ENCODE measurements at places on chromosomes 16 and 17.

GRCh38 chr17:51079049-51079448 lies 41.6 kb downstream of the SPAG9 start:
- no peak overlapping the region for H3K27ac ChIP-seq
- no peaks in the 10 kb centered on the region for H3K4me1 ChIP-seq
- H3K4me3 ChIP-seq = no peak overlapping the region
- no peak for DNase-seq

GRCh38 chr17:36945959-36946725 lies 2.6 kb upstream of the AATF start:
- no peak overlapping the region for H3K4me3 ChIP-seq
- DNase-seq = no peak
- peaks cover 33% of the 10 kb centered on the region for H3K4me1 ChIP-seq
- H3K27ac ChIP-seq = no peak overlapping the region

DNA sequence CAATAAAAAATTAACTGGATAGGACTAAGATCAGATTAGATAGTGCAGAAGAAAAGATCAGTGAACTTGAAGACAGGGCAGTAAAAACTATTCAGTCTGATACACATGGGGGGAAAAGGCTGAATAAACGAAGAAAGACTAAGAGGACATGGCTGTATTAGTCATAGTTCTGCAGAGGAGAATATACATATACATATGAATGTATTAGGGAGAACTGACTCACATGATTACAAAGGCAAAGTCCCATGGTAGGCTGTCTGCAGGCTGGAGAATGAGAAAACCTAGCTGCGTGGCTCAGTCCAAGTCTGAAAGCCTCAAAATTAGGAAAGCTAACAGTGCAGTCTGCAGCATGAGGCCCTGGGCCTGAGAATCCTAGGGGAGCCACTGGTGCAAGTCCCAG lies 98.2 kb upstream of the GNAO1 start:
- no peak overlapping the region for H3K4me3 ChIP-seq
- no peaks in the 10 kb centered on the region for H3K27me3 ChIP-seq
- H3K36me3 ChIP-seq = no peaks in the 10 kb centered on the region
- H3K27ac ChIP-seq = no peak overlapping the region
- no peak for DNase-seq
- H3K4me1 ChIP-seq = no peaks in the 10 kb centered on the region

GRCh38 chr17:73513426-73513825 lies 130.8 kb downstream of the SDK2 start:
- no peaks in the 10 kb centered on the region for H3K4me1 ChIP-seq
- H3K27ac ChIP-seq = no peak overlapping the region
- no peak overlapping the region for H3K4me3 ChIP-seq
- H3K27me3 ChIP-seq = no peaks in the 10 kb centered on the region
- DNase-seq = no peak
- no peaks in the 10 kb centered on the region for H3K36me3 ChIP-seq

- peaks cover 19% of the 10 kb centered on the region for H3K36me3 ChIP-seq
- H3K4me1 ChIP-seq = no peaks in the 10 kb centered on the region
- DNase-seq = no peak
- no peak overlapping the region for H3K4me3 ChIP-seq
- H3K27ac ChIP-seq = no peak overlapping the region
Observed at GRCh38 chr17:82805823-82806222, 34.0 kb downstream of the ZNF750 start.

GRCh38 chr17:43553573-43553972 lies 7.4 kb upstream of the ETV4 start:
- no peaks in the 10 kb centered on the region for H3K4me1 ChIP-seq
- DNase-seq = no peak
- H3K27ac ChIP-seq = no peak overlapping the region
- no peak overlapping the region for H3K4me3 ChIP-seq

- H3K27me3 ChIP-seq = no peaks in the 10 kb centered on the region
- H3K4me1 ChIP-seq = peaks cover 11% of the 10 kb centered on the region
- H3K36me3 ChIP-seq = no peaks in the 10 kb centered on the region
- no peak overlapping the region for H3K27ac ChIP-seq
- H3K4me3 ChIP-seq = no peak overlapping the region
- no peak for DNase-seq
Observed at GRCh38 chr17:62705156-62705777, 77.8 kb downstream of the MRC2 start.

GRCh38 chr16:68642436-68643101 lies 2.5 kb upstream of the CDH3 start:
- H3K27ac ChIP-seq = no peak overlapping the region
- peaks cover 18% of the 10 kb centered on the region for H3K4me1 ChIP-seq
- no peaks in the 10 kb centered on the region for H3K36me3 ChIP-seq
- H3K4me3 ChIP-seq = no peak overlapping the region
- peaks cover 37% of the 10 kb centered on the region for H3K27me3 ChIP-seq

DNA sequence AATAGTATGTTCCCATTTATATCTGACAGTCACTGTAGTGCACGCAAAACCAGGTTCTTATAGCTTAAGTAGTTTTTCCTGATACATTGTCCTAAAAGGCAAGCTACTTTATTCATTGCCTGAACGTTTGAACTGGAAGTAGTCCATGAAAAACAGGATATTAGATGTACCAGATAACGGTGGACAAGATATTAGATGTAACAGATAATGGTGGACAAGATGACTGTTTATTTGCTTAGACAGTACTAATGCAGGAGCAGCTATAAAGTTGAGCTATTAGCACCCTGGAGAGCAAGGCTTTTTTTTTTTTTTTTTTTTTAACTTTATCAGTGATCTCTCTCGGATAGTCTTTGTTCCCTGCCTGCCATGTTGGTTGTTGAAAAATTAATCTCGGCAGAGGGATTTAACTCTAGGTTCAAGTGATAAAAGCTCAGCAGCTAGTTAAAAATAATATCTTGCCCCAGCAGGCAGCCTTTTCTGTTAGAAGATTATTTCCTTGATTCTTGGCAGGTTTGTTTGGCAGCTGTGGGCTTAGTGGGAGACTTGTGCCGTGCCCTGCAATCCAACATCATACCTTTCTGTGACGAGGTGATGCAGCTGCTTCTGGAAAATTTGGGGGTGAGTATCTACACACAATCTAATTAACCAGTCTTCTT lies 17.3 kb upstream of the TBKBP1 start:
- peaks cover 94% of the 10 kb centered on the region for H3K36me3 ChIP-seq
- no peaks in the 10 kb centered on the region for H3K27me3 ChIP-seq
- no peaks in the 10 kb centered on the region for H3K4me1 ChIP-seq

DNA sequence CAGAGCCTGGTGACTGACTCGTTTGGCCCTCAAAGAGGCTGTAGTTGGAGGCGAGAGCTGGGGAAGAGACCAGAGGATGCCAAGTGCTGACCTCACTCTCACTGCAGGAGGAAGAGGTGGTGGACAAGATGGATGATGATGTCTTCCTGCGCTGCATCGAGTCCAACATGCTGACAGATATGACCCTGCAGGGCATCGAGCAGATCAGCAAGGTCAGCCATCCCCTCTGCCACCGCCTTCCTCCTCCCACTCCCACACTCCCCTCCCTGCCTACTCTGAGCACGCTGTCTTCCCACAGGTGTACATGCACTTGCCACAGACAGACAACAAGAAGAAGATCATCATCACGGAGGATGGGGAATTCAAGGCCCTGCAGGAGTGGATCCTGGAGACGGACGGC lies 26.9 kb downstream of the POLR2A start:
- no peak overlapping the region for H3K4me3 ChIP-seq
- H3K27ac ChIP-seq = no peak overlapping the region
- peaks cover 76% of the 10 kb centered on the region for H3K36me3 ChIP-seq
- no peaks in the 10 kb centered on the region for H3K27me3 ChIP-seq

GRCh38 chr16:66735891-66736290 lies 15.5 kb downstream of the DYNC1LI2 start:
- no peak for DNase-seq
- no peak overlapping the region for H3K4me3 ChIP-seq
- no peak overlapping the region for H3K27ac ChIP-seq
- peaks cover 74% of the 10 kb centered on the region for H3K36me3 ChIP-seq
- no peaks in the 10 kb centered on the region for H3K4me1 ChIP-seq

DNA sequence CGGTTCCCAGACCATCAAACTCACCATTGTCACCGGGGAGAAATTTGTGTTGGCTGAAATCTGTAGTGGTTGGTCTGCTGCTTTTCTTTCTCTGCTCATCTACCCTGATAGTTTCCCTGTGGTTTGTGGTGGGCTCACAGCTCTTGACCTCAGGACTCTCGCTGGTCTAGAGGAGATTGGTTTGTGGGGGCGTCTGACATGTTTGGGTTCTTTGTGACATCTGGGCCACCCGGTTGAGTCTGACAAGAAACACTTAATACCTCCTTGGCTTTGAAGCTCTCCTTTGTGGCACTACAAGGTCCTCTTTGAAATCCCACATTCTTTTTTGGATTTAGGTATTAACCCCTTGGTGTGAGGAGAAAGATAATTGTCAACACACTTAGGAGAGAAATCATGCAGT lies 662.0 kb downstream of the WWOX start:
- H3K4me3 ChIP-seq = no peak overlapping the region
- no peak overlapping the region for H3K27ac ChIP-seq
- DNase-seq = no peak
- no peaks in the 10 kb centered on the region for H3K36me3 ChIP-seq
- no peaks in the 10 kb centered on the region for H3K27me3 ChIP-seq

- no peak overlapping the region for H3K4me3 ChIP-seq
- H3K36me3 ChIP-seq = peaks cover 43% of the 10 kb centered on the region
- H3K27me3 ChIP-seq = no peaks in the 10 kb centered on the region
- no peaks in the 10 kb centered on the region for H3K4me1 ChIP-seq
- no peak for DNase-seq
Observed at GRCh38 chr17:47684535-47685193, 9.3 kb upstream of the TBKBP1 start.

DNA sequence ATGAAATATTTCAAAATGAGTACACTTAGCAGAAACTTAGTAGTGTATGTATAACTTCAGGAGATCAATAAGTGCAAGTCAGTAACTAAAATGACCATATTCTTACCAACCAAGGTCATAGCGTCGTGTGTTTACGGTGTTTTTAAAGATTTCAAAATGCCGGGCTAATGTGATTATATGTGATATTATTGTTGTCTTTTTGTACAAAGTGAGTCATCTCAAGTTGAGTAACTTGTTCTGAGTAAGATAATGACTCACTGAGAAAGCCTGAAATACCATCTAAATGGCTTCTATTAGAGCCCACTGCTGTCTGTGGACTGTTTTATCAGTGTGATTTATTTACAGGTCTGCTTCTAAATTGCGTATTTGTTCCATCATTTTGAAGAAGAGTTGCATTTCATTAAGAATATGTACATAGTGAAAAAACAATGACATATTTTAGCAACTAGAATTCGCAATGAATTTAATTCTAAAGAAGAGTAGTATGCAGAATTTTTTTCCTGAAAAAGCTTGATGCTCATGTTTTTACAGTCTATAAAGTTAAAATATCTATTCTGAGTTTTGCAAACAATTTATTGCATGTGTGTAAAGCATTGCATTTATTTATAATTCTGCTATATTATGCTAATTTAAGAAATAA lies 12.7 kb downstream of the KRT12 start:
- no peak overlapping the region for H3K4me3 ChIP-seq
- DNase-seq = no peak
- H3K36me3 ChIP-seq = no peaks in the 10 kb centered on the region
- H3K27me3 ChIP-seq = no peaks in the 10 kb centered on the region
- no peaks in the 10 kb centered on the region for H3K4me1 ChIP-seq

DNA sequence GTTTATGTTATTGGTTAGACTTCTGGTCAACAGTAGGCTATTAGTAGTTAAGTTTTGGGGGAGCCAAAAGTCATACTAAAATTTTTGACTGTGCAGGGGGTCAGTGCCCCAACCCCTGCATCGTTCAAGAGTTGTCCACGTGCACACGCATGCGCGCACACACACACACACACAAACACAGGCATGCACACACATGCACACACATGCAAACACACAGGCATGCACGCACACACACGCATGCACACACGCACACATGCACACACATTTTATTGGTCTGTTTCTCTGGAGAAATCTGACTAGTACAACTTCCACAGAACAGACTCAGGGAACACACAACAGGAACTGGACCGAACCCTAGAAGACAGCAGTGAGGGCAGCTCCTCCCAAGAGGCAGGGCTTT lies 24.4 kb upstream of the USP10 start:
- no peaks in the 10 kb centered on the region for H3K27me3 ChIP-seq
- H3K36me3 ChIP-seq = no peaks in the 10 kb centered on the region
- no peak overlapping the region for H3K27ac ChIP-seq
- no peak overlapping the region for H3K4me3 ChIP-seq

DNA sequence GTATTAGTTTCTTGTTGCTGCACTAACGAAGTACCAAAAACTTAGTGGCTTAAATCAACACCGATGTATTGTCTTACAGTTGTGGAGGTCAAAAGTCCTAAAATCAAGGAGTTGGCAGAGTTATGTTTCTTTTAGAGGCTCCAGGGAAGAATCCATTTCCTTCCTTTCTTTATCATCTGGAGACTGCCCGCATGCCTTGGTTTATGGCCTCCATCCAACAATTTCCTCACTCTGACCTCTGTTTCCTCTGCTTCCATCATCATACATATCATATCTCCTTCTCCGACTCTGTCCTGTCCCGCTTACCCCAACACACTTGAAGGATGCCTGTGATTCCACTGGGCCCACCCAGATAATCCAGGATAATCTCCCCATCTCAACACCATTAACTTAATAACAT lies 627.8 kb downstream of the KCNJ2 start:
- DNase-seq = no peak
- H3K4me3 ChIP-seq = no peak overlapping the region
- no peaks in the 10 kb centered on the region for H3K27me3 ChIP-seq
- no peaks in the 10 kb centered on the region for H3K36me3 ChIP-seq
- H3K4me1 ChIP-seq = no peaks in the 10 kb centered on the region

- H3K4me1 ChIP-seq = no peaks in the 10 kb centered on the region
- H3K27ac ChIP-seq = no peak overlapping the region
Observed at GRCh38 chr17:8844229-8845218, 22.9 kb downstream of the PIK3R6 start.

DNA sequence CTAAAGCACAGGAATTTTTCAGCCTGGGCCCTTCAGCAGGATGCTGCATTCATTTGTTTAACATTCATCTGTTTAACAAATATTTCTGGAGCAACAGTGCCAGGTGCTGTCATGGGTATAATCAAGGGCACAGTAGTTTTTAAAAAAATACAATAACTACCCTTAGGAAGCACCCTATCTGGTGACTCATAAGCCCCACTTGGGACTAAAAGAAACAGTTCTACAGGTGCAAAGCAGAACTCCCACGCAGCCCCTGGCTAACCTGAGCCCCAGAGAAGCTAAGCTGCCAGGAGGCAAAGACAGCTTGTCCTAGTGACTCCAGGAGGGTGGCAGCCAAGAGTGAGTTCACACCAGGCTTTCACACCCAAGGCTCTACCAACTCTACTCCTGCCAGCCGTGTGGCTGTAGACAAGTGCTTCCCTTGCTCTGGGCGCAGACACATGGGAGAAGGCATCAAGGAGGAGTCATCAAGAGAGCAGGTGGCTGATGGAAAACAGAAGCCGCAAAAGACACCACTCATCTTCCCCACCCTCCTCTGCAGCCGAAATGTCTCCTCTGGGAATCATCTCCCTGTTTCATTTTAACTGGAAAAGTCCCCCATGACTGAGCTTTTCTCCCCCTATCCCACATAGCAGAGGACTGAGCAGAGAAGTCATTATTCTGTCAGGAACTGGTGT lies 14.4 kb downstream of the CUEDC1 start:
- H3K27me3 ChIP-seq = no peaks in the 10 kb centered on the region
- no peak overlapping the region for H3K27ac ChIP-seq
- no peak overlapping the region for H3K4me3 ChIP-seq
- no peak for DNase-seq
